ENCODE measurements at places on chromosomes 6 and 20.

GRCh38 chr20:57567471-57568079, 6.7 kb downstream of the PCK1 start:
- no peak for DNase-seq

DNA sequence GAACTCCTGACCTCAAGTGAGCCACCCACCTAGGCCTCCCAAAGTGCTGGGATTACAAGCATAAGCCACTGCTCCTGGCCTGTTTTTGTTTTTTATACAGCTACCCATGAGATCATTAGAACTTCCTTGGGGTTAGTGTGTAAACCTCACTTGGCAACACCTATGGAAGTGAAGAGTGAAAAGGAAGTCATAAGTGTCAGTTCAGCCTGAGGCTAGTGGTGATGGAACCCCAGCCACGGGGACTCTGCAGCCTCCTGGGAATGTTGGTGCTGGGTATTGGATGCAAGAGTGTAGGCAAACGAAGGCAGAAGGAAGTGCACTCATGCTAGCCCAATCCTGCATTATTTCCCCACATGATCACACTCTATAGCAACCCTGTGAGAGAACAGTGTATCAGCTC, 33.6 kb upstream of the FUCA2 start:
- no peak for DNase-seq

GRCh38 chr6:44067173-44068139, 59.8 kb downstream of the MRPL14 start:
- no peak for DNase-seq

DNA sequence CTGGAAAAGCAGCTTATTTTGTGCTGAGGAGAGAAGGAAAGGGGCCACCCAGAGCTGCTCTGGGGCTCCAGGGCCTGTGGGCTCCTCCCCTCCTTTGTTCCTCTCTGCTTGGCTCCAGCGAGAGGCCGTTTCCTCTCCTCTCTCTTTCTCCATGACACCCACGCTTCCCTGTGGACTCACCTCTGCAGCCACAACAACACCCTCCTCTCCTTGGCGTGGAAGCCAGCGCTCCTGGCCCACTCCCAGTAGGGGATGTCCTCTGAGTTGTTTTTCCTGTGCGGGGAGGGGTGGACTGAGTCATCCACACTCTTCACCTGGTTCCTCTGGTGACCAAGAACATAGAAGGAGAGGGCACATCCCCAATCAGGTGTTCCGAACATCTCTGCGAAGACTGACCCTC, 4.9 kb upstream of the CDSN start:
- no peak for DNase-seq

DNA sequence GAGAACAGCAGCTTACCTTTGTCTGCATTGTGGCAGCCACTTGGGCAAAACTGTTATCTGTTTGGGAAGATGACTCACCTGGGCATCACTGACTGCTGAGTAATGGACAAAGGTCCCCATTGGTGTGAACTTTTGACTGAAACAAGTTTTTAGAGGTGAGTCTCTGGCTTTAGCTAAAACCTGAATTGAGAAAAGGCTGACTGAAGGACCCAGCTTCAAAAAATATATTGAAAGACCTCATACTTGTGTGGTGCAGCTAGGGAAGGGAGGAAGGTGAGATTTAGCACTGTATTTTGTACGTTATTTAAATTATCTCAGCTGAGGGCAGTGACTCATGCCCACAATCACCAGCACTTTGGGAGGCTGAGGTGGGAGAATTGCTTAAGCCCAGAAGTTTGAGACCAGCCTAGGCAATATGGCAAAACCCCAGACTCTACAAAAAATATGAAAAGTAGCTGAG, 4.5 kb upstream of the CITED2 start:
- DNase-seq, result no peak

DNA sequence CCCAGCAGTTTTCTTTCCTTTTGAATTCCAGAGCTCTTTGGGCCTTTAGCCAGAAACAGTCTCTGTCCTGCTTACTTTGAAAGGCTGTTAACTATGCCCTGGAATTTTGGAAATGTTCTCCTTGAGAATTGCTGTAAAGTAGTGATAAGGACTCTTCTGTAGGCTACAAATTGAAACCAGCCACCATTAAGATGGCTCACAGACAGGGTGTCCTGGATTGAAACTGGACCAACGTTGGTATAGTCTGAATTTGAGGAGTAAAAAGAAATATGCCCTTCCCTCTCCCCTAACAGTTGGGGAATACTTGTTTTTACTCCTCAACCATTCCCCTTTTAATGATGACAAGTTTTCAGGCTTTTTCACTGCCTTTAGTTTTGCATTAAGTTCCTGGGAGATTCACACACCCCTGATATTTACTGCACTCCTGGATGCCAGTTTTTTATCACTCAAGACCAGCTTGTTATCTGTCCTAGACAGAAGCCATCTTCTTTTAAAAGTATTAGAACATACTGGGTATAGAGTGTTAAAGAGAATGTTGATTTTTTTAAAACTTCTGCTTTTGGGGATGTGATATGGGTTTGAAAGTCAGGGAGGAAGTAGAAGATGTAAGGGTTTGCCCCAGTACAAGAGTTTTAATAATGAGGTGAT, 21.9 kb downstream of the TOP1 start:
- no peak for DNase-seq

DNA sequence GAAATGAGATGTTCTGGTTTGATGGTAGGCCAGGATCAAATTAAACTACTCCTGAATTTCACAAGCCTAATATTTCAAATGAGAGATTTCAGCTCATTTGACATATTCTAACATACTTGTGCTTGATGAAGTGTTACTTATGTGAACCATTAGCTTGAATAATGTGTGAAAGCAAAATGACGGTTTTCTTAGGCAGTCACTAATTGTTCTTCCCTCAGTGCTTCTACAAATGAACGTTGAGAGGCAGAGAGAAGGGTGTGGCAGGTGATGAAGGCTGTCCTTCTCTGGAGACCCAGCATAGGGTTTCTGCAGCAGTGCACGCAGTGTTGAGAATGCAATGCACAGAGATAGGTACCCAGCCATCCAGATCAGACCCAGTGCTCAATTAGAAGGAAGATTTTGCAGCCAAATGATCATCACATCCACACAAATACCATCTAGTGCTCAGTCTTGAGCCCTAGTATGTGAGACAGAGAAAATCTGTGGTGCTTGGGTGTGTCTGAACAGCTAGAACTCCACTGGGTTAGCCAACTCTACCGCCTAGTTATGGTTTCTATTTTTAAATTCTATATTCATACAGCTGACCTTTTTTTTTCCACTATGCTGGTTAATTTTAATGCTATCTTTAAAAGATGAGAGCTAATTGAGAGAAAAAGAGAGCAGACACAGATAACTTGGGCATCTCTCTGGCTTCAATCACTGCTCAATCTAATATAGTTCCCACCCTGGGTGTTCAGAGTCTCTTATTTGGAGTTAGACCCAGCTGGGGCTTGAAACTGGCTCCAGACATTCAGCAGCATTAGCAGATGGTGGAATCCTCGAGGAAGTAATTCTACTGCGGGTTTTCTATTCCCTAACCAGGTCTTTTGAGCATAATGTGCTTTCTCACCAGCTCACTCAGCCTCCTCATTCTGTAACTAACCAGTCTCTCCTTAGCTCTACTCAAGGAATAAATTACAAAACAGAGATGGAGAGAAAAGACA, 4.4 kb upstream of the MYLIP start:
- DNase-seq, result no peak

- DNase-seq, result peak; percentile 73
Observed at GRCh38 chr6:108541843-108542759, 18.6 kb upstream of the FOXO3 start.

- no peak for DNase-seq
Observed at GRCh38 chr20:54772893-54773642, 297.7 kb downstream of the DOK5 start.

- DNase-seq, result no peak
Observed at GRCh38 chr6:155882527-155883333, 427.1 kb upstream of the NOX3 start.

DNA sequence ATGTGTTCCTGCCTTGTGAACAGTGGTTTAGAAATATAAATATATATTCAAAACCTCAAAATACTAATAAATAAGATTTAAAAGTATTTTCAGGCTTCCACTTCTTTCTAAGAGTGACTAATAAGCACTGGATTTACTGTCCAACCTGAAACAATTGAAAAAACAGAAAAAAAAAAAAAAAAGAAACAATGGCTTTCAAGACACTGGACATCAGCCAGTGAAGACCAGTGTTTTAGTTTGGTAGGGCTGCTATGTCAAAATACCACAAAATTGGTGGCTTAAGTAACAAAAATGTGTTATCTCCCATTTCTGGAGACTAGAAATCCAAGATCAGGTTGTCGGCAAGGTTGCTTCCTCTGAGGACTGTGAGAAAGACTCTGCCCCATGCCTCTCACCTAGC, 101.4 kb upstream of the PDE7B start:
- no peak for DNase-seq

- no peak for DNase-seq
Observed at GRCh38 chr20:40757087-40757486, 68.1 kb upstream of the MAFB start.

DNA sequence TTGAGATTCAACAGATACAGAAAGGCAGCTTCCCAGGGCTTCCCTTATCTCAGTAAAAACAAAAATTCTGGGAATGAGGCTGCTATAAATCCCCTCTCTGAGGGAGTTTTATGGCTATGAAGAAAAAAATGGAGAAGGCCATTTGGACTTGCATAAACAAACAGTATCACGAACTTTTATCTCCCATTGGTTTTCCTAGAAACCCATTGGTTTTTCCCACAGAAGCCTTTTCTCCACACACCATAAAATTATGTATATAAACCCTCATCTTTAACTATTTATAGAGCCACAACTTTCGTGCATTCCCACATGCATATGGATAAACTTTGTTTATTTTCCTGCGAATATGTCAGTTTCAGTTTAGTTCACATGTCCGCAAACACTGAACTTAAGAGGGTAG, 36.2 kb upstream of the BTBD3 start:
- DNase-seq, result no peak

- DNase-seq, result no peak
Observed at GRCh38 chr6:100467129-100468015, 2.7 kb upstream of the SIM1 start.

DNA sequence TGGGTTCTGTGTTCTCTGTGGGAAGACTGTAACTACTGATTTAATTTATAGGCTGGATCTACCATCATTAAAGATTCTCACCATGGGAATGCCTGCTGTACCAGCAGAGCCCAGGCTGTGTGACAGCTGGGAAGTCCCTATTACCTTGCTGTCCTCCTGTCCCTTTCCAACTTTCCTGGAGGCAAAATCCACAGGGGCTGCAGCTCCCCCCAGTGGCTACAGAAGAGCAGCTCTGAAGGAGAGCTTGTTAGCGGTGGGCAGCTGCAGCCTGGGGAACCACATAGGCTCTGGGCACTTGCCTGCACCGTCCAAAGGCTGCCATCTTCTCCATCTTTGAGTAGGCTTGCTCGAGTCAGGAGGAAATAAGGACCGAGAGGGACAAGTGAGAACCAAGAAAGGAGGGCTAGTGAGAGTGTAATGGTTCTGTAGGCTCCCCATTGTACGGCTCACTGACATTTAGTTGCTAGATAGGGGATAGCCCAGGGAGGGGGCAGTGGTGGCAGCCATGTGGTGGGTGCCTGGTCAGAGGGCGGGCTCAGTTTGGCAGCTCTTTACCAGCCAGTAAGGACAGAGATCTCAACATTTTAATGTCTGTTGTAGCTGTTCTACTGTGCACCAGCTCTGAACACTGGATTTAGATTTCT, 155.1 kb upstream of the MLIP start:
- DNase-seq, result peak; percentile 60

DNA sequence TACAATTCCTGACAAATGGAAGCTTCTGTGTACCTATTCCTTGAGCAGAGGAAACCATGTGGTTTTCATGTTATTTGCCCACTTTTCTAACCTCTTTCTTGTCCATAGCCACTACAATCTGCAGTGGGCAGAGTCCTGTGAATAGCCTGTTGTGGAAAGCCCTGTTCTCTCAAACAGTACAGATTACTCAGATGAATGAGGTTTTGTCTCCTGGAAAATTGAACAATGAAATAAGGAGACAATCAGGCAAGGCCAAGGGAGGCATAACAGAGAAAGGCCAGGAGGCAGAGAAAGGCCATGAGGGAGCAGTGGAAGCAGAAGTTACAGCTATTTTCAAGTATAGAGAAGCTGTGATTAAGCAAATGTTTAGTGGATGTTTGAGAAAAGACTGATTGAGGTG, 189.3 kb downstream of the GRIK2 start:
- DNase-seq, result no peak

GRCh38 chr6:39062014-39062740, 13.6 kb downstream of the GLP1R start:
- no peak for DNase-seq

DNA sequence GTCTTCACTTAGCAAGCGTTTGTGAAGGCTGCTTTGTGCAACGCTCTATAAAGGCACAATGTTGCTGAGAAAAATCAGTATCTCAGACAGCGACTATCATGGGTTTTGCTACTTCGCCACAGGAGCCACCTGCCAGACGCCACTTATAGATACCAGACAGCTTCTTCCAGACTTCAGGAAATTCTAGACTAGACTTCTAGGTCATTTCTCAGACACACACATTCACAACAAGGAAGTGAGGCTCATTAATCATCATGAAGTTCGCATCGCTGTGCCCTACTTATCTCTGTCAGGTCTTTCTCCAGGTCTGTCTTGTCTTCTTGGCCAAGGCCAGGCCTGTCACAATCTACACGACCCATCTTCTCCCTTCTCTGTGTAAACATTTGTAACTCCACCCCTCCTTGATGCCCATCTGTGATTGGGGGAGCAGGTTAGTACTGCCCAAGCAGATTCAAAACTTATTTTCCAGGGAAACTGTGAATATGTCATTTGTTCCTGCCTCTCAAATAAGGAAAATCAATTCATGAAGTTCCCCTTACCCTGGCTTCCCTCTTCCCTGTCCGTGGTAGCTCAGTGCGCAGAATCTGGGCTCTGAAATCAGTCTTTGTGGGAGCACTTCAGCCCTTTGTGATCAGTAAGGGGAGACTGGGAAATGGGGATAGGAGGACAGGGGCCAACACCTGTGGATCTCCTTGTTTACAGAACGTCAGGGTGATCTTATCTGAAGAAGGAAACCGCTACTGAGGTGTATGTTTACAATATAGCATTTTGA, 115.5 kb downstream of the TNFAIP3 start:
- no peak for DNase-seq

DNA sequence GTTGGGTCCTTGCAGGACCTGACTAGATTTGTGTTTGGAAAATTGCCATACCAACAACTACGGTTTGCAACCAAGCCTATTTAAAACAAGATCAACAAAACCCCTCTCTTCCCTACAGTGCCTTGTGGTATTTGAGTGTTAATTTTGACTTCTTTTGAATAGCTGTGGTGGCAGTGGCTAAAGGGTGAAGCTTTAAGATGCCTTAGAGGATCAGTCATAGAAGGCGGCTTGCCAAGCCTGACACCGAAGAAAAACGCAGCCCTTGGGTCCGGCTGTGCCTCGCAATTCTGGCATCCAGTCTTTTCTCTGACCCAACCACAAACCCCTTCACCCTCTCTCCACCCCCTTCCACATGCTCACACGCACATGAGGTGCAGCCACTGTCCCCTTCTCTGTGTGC, 32.6 kb downstream of the BMP6 start:
- no peak for DNase-seq

Data from suprapubic skin (tissue), 4 donors.